ENCODE measurements at places on chromosomes 16 and 17. TPM values are rescaled to one million over a fixed set of nuclear protein-coding genes. Genes with fewer than 3 reads are reported as not detected.
A peak's percentile ranks its signal among the peaks of the same experiment; 100 is the strongest.

GRCh38 chr17:14299280-14300141 is 1.4 kb upstream of the HS3ST3B1 start:
- peak overlapping the region; percentile 22 for H3K27ac ChIP-seq
- no peaks in the 10 kb centered on the region for H3K27me3 ChIP-seq
- peak; percentile 24 for DNase-seq
- H3K4me1 ChIP-seq: peaks cover 47% of the 10 kb centered on the region
- H3K36me3 ChIP-seq: no peaks in the 10 kb centered on the region

GRCh38 chr16:2824626-2825025 is 5.5 kb upstream of the ZG16B start:
- no peak for DNase-seq
- no peak overlapping the region for H3K4me3 ChIP-seq
- no peak overlapping the region for H3K27ac ChIP-seq
- H3K4me1 ChIP-seq: no peaks in the 10 kb centered on the region

DNA sequence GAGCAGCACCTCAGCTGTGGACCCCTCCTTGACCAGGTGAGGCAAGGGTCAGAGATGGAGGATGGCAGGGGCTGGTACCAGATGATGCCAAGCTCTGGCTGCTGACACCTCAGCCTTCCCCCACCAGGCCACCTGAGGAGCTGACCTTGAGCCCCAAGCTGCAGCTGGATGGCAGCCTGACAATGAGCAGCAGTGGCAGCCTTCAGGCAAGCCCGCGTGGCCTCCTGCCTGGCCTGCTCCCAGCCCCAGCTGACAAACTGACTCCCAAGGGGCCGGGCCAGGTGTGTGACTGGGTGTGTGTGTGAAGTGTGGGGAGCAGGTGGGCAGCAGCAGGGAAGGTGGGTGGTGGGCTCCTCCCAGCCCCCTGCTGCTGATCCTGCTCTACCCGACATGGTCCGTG is 4.7 kb upstream of the NRN1L start:
- no peak for DNase-seq
- no peak overlapping the region for H3K4me3 ChIP-seq
- peaks cover 98% of the 10 kb centered on the region for H3K36me3 ChIP-seq
- H3K27me3 ChIP-seq: no peaks in the 10 kb centered on the region

TP53TG3F gene
- 1.3 TPM for polyA plus RNA-seq

GRCh38 chr17:76554131-76554530 is 14.3 kb downstream of the PRCD start:
- H3K27me3 ChIP-seq: no peaks in the 10 kb centered on the region
- H3K4me3 ChIP-seq: no peak overlapping the region
- peaks cover 10% of the 10 kb centered on the region for H3K4me1 ChIP-seq
- H3K36me3 ChIP-seq: peaks cover 11% of the 10 kb centered on the region
- DNase-seq: no peak

DNA sequence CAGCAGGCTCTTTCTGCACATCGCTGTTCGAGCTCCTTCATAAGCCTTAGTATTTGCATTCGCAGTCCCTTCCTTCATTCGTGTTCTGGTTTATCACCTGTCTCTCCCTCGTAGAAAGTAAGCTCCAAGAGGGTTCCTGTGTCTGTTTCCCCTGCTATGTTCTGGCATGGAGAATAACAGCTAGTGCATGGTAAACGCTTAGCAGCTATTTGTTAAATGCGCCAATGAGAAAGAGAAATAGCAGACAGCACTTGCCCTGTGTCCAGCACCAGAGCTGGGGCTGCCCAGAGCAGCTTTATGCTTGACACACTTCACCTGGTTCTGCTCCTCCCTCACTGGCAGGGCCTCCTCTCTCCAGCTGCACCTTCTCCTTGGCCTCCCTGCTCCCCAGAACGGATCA is 5.5 kb downstream of the ZNF688 start:
- H3K36me3 ChIP-seq: no peaks in the 10 kb centered on the region
- no peak overlapping the region for H3K27ac ChIP-seq
- H3K4me3 ChIP-seq: no peak overlapping the region
- no peaks in the 10 kb centered on the region for H3K27me3 ChIP-seq

RAMP2 gene
- polyA plus RNA-seq: not detected

DNA sequence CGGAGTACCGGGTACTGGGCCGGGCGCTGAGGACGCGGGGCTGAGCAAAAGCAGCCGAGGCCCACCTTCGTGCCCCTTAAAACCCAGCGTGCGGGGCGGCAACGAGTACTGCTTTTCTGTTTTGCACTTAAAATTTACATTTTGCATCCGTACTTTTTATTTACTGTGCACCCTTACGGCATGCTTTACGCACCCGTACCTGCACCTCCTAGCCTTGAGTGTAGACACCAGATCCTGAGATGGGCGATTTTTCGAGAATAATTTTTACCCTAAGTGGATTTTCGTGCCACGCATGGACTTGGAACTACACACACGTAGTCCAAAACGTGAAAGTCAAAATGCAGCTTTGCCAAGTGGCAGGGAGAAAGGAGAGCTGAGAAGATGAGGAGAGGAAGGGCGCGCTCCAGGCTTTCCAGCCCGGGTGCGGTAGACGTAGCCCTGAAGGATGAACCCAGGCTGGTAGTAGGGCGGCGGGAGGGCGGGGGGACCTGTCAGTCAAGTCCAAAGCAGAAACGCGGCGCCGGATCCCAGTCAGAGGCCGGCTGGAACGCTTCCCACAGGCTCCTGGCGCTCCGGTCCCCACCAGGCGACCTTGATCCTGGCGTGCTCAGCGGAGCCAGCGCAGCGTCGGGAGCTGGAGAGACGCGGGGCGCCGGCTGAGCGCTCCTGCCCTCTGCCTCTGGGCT is 1.2 kb upstream of the CBLN1 start:
- no peaks in the 10 kb centered on the region for H3K4me1 ChIP-seq
- no peak for DNase-seq
- peaks cover 13% of the 10 kb centered on the region for H3K27me3 ChIP-seq
- no peak overlapping the region for H3K27ac ChIP-seq
- peak overlapping the region; percentile 50 for H3K4me3 ChIP-seq

DNA sequence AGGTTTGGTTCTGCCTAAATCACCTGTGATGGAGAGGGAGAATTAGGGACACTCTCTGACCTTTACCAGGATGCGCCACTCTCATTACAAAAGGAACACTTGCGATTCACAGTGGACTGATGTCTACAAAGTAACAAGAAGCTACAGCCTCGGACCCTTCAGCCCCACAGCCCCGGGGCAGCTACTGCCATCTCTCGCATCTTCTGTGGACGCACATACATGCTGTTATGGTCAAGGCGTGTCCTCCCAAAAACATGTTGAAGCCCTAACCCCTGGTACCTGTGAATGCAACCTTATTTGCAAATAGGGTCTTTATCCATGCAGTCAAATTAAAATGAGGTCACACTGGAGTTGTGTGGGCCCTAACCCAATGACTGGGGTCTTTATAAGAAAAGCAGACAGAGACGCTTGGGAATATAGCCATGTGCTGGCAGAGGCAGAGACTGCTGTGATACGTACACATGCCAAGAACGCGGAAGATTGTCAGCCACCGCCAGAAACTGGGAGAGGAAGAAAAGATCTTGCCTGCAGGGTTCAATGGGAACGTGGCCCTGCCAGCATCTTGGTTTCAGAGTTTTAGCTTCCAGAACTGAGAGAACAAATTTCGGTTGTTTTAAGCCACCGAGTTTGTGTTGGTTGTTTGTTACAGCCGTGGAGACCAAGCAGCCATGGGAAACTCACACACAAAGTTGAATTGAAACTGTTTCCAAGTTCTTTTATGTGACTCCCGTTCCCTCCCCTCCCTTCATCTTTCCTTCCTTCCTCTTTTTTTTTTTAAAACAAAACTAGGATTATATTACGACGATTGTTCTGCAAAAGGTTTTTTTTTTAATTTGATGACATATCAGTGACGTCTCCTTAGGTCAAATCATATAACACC is 23.1 kb downstream of the ATP2C2 start:
- H3K36me3 ChIP-seq: no peaks in the 10 kb centered on the region
- H3K27ac ChIP-seq: no peak overlapping the region
- no peak for DNase-seq
- peaks cover 44% of the 10 kb centered on the region for H3K27me3 ChIP-seq
- H3K4me3 ChIP-seq: no peak overlapping the region

HOXB5 gene
- 2.7 TPM for polyA plus RNA-seq

DNA sequence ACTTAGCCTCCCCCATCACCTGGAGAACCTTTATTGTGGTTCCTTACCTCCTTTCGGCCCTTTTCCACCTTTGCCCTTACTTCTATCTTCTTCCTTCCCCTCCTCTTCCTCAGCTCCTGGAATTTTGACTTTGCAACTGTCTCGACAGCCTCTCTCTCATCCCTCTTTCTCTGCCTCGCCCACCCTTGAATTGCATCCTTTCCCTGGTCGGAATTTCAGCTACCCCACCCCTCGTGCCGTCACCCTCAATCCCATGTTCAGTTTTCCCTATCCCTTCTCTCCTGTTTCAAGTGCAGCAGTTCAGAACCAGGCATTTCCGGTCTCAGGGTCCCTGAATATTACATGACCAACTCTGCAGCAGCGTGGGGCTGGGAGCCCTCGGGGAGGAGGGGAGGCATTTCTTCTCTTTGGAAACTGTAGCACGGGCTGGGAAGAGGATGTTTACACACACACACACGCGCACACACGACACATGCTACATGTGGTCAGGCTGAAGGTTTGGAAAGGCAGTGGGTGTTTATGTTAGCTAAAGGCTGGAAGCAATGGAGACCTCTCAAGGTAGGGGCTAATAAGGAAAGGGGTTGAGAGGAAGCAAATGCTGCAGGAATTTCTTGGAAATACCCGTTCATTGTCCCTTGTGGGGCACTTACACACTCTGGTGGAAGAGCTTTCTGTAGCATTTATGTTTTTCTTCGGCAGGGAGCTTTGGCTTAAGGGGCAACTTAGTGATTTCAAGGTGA is 971 bp downstream of the MINK1 start:
- H3K4me1 ChIP-seq: peaks cover 38% of the 10 kb centered on the region
- H3K27me3 ChIP-seq: no peaks in the 10 kb centered on the region
- peak overlapping the region; percentile 81 for H3K4me3 ChIP-seq
- H3K27ac ChIP-seq: peak overlapping the region; percentile 71
- DNase-seq: no peak

DNA sequence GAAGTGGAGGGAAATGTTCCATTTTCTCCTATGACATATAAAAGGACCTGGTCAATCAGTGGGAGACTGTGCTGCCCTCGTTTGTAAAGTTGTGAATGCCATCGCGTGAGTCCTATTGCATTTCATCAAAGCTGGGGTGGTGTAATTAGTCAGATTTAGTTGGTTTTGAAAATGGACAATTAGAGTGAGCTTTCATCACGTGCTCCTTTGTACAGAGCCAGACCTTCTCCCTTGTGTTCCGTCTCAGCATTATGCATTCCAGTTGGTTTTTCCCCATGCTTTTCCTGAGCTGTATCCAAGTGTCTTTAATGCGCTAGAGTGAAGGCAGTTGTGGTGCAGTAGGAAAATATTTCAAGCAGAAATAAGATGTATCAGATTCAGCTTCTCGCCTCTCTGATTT is 10.4 kb downstream of the SEC14L1 start:
- peaks cover 41% of the 10 kb centered on the region for H3K36me3 ChIP-seq
- no peak overlapping the region for H3K4me3 ChIP-seq
- H3K27me3 ChIP-seq: no peaks in the 10 kb centered on the region
- peaks cover 3% of the 10 kb centered on the region for H3K4me1 ChIP-seq
- H3K27ac ChIP-seq: no peak overlapping the region

DNA sequence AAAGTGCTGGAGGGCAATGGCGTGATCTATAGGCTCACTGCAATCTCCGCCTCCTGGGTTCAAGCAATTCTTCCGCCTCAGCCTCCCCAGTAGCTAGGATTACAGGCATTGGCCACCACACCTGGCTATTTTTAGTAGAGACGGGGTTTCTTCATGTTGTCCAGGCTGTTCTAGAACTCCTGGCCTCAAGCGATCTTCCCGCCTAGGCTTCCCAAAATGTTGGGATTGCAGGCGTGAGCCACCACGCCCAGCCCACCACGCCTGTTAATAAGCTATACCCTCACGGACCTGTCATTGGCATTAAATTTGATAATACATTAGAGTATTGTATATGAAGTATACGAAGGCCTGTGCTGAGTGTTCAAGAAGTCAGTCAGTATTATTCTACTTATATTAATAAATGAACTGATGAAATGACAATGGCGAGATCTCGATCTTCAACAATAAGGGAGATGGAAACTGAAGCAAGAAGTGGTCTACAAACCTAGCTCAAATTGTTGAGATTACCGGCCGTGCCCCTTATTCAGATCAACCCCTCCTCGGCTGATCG is 818 bp upstream of the BCAS3 start:
- no peak for DNase-seq
- peak overlapping the region; percentile 55 for H3K27ac ChIP-seq
- H3K4me1 ChIP-seq: 0 out of 3 replicates have a peak, but pooled peaks cover 5% of the 10 kb centered on the region
- peak overlapping the region; percentile 64 for H3K4me3 ChIP-seq
- no peaks in the 10 kb centered on the region for H3K36me3 ChIP-seq

DNA sequence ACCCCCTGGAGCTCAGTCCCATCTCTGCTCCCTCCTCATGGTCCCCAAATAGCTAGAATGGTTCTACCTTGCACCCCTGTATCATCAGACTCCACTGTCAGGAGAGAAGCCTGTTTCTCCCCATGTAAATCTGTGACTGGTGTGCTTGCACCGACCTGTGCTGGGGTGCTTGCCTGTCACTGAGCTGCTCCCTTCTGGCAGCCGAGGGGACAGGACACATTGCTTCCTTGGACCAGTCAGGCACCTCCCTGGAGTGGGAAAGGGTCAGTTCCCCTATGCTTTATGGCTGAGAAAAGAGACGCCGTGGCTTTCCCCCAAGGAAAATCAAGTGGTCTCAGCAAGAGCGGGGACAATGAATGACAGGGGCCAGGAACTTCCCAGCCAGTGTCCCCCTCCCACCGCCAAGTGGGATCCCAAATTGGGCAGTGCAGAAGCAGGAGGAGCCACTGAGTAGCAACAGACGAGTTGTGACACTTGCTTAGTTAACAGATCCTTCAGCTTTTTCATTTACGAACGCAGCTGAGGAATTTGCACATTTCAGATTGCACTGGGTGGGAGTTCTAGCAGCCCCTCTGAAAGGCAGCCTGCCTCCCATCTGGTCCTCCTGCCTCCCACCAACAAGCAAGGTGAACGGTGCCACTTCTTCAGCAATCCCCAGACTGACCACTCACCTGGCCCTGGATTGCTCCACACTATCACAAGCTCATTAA is 156.4 kb downstream of the KATNIP start:
- no peaks in the 10 kb centered on the region for H3K36me3 ChIP-seq
- H3K4me3 ChIP-seq: no peak overlapping the region
- H3K27me3 ChIP-seq: no peaks in the 10 kb centered on the region
- H3K4me1 ChIP-seq: no peaks in the 10 kb centered on the region

Data from K562 (cell line).